T-helper 17 cell (primary cell): ENCODE measurements at places on chromosomes 7 and 10. TPM values are rescaled to one million over a fixed set of nuclear protein-coding genes. Genes with fewer than 3 reads are reported as not detected.

GRCh38 chr7:14021069-14021468 is 31.6 kb upstream of the ETV1 start:
- DNase-seq: no peak
- H3K36me3 ChIP-seq: no peaks in the 10 kb centered on the region
- no peak overlapping the region for H3K27ac ChIP-seq
- H3K4me1 ChIP-seq: no peaks in the 10 kb centered on the region

Gene DENND2A
- total RNA-seq: not detected

Gene GOLGA7B
- 12.0 TPM for total RNA-seq

DNA sequence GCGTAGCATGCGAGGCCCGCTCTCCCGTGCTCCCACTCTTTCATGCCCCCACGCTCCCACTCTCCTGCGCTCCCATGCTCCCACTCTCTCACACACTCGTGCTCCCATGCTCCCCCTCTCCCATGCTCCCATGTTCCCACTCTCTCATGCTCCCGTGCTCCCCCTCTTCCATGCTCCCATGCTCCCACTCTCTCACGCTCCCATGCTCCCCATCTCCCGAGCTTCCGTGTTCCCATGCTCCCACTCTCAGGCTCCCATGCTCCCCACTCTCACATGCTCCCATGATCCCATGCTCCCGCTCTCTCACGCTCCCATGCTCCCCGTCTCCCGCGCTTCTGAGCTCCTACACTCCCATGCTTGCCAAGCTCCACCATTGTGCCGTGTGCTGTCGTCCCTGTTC is 84.4 kb upstream of the ANLN start:
- H3K4me3 ChIP-seq: no peak overlapping the region
- peaks cover 2% of the 10 kb centered on the region for H3K36me3 ChIP-seq
- no peak for DNase-seq
- H3K27ac ChIP-seq: peak overlapping the region; percentile 8

GRCh38 chr7:29100924-29101323 is 45.4 kb downstream of the CPVL start:
- H3K36me3 ChIP-seq: no peaks in the 10 kb centered on the region
- no peak for DNase-seq
- no peak overlapping the region for H3K4me3 ChIP-seq
- H3K4me1 ChIP-seq: peaks cover 6% of the 10 kb centered on the region
- no peak overlapping the region for H3K27ac ChIP-seq

DNA sequence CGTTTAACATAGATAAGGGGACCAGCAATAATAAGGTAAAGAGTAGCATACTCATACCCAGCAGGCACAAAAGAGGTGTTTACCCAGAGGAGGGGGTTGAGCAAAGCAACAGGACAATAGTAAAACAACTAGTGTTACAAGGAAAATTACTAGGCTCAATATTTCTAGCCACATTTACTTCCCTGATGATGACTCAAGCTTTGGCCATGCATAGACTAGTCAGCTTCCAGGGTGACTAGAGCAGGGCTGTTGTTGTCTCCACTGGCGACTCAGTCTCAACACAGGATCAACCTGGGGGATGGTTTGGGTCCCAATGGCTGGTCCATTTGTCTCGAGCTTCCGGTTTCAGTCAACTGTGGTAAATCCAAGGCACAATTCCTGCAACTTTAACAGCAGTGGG is 217.7 kb upstream of the KCND2 start:
- H3K27ac ChIP-seq: no peak overlapping the region
- no peaks in the 10 kb centered on the region for H3K4me1 ChIP-seq
- H3K27me3 ChIP-seq: no peaks in the 10 kb centered on the region

DNA sequence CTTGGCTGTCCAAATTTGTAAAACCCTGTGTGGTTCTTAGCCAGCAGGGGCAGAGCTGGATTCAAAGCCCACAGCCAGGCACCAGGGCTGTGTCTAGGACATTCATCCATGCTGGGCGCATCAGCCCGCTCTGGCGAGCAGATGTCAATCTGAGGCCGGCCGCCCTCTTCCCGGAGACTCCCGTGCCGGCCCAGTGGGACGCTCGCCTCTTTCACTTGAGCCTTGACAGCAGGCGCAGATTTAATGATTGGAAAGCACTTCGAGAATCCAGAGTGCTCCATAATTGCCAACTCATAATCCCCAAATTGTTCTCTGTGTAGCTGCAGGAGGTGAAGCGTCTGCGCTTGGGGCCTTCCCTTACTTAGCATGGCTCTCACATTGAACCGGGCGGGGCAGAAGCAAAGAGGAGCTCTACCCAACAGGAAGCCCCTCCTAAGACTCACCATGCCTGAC is 36.7 kb downstream of the SLIT1 start:
- H3K36me3 ChIP-seq: no peaks in the 10 kb centered on the region
- DNase-seq: no peak
- peaks cover 26% of the 10 kb centered on the region for H3K27me3 ChIP-seq
- no peak overlapping the region for H3K4me3 ChIP-seq
- H3K4me1 ChIP-seq: no peaks in the 10 kb centered on the region
- no peak overlapping the region for H3K27ac ChIP-seq

GRCh38 chr7:55048221-55048859 is 29.5 kb downstream of the EGFR start:
- H3K36me3 ChIP-seq: no peaks in the 10 kb centered on the region
- peaks cover 2% of the 10 kb centered on the region for H3K4me1 ChIP-seq
- no peak overlapping the region for H3K4me3 ChIP-seq

DNA sequence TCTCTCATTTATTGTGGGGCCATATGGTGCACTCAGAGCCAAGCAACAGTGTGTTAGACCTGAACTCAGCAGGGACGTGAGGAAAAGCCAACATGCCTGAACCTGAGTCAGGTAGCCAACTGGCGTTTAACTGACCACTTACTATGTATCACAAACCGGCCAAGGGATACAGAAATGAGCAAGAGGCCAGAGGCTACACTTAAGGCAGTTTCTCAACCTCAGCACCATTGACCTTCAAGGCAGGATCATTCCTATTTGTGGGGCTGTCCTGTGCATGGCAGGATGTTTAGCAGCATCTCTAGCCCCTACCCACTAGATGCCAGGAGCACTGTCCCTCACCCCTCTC is 103.5 kb upstream of the NANOS1 start:
- H3K4me3 ChIP-seq: no peak overlapping the region
- no peaks in the 10 kb centered on the region for H3K4me1 ChIP-seq
- H3K27me3 ChIP-seq: peaks cover 27% of the 10 kb centered on the region
- H3K27ac ChIP-seq: no peak overlapping the region
- DNase-seq: no peak

GRCh38 chr7:129146237-129146979 is 1.9 kb downstream of the TSPAN33 start:
- no peak overlapping the region for H3K4me3 ChIP-seq
- no peak overlapping the region for H3K27ac ChIP-seq
- H3K4me1 ChIP-seq: peaks cover 15% of the 10 kb centered on the region
- H3K36me3 ChIP-seq: no peaks in the 10 kb centered on the region
- no peak for DNase-seq

Gene NPFFR1
- not detected for total RNA-seq

Gene UCN3
- total RNA-seq: not detected
